ENCODE measurements at places on chromosomes 3 and 15.
A peak's percentile ranks its signal among the peaks of the same experiment; 100 is the strongest.

DNA sequence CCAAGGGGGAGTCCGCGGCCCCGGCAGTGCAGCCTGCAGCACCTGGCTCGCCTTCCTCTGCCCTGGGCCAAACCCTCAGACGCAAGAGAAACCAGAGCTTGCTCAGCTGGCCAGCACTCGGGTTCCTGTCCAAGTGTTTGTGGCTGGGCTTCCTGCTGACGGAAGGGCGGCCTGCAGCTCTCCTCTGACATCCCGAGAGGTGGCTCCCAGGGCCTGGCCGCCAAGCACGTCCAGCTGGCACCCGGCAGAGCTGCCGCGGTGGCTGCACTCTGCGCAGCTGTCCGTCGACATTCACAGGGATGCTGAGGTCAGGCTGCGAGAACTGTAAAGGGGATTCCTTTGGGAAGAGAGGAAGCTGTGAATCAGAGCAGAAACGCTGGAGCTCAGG is 85.6 kb downstream of the CPN2 start:
- peak; percentile 96 for DNase-seq

GRCh38 chr15:64112904-64113303 is 17.1 kb downstream of the SNX1 start:
- peak; percentile 84 for DNase-seq

- DNase-seq = no peak
Observed at GRCh38 chr3:55588146-55588765, 101.2 kb upstream of the WNT5A start.

- no peak for DNase-seq
Observed at GRCh38 chr3:135995766-135996165, 30.2 kb downstream of the PPP2R3A start.

DNA sequence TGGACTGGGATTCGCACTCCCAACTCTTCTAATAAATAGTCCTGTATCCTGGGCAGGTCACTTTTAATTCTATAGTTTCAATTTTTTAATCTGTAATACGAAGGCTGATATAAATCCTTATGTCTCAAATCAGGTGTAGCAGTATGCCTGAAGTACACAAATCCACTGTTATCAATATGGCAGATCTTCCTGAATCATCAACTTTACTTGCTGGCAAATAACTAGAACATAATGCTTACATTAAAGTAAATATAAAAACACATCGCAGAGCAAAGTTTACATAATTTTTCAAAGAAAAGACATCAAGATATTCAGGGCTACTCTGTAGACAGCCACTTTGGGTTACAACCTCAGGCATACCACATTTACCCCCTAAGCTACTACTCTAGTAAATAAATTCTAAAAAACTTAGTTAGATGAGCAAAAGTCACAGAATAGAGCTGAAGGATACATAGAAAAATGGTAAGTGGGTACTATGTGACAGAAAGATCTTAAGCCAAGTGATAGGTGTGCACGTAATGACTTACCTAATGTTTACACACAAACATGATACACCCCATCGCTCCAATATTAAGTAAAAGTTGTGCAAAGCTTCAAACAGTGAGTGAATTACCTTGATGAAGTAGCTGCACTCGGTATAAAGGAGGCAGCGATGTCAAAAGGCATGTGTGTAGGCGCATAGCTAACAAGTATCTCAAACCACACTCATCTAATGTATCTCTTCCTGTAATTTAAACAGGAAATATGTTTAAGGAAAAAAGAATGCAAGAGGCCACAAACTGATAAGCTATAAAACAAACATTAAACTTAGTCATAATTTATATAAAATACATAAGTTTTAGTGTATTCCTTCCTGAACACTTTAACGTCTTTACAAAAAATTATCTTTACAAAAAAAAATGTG is 127.9 kb downstream of the DMXL2 start:
- DNase-seq = peak; percentile 33

- DNase-seq = no peak
Observed at GRCh38 chr3:58235970-58236369, 1.6 kb upstream of the ABHD6 start.

DNA sequence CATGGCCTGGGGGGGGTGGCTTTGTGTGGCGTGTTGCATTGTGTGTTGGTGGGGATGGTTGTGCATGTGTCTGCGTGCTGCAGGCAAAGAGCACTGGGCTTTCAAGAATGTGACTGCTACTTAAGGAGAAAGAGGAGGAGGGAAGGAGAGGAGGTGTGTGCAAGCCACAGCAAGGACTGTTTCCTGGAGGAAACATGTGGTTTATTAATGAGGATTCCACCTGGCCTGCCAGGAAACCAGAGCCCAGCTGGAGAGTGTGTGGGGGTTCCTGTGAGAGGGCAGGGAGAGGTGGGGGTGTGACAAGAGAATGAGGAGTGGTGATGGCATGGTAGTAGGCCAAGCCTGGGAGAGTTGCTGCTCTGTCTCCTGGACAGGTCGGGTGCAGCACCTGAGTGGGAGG is 258.1 kb upstream of the ROPN1 start:
- peak; percentile 27 for DNase-seq

- no peak for DNase-seq
Observed at GRCh38 chr3:183114384-183115178, 15.3 kb upstream of the MCCC1 start.

GRCh38 chr15:89646416-89647141 is 8.7 kb downstream of the KIF7 start:
- DNase-seq = no peak

DNA sequence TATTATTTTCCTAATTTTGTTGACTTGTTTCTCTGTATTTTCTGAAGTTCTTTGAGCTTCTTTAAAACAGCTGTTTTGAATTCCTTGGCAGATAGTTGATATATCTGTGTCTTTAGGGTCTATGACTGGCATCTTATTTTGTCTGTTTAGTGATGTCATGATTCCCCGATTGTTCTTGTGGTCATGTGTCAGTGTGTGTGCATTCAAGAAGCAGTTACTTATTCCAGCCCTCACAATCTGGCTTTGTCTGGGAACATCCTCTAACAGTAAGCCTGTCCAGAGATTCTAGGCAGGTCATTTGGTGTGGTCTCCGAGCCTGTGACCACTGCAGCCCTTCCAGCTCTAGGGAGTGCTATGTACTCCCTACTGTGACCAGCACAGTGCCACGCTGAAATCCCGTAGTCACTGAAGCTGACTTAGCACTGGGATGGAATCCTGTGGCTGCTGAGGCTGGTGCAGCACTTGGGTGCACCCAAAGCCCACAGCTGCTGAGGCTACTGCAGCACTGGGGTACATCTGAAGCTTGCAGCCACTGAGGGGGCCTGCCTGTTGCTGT is 6.7 kb downstream of the LNP1 start:
- DNase-seq = no peak

- DNase-seq = no peak
Observed at GRCh38 chr15:47806008-47806407, 88.7 kb downstream of the SEMA6D start.

GRCh38 chr3:71127052-71127831 is 456.3 kb downstream of the FOXP1 start:
- DNase-seq = peak; percentile 68

DNA sequence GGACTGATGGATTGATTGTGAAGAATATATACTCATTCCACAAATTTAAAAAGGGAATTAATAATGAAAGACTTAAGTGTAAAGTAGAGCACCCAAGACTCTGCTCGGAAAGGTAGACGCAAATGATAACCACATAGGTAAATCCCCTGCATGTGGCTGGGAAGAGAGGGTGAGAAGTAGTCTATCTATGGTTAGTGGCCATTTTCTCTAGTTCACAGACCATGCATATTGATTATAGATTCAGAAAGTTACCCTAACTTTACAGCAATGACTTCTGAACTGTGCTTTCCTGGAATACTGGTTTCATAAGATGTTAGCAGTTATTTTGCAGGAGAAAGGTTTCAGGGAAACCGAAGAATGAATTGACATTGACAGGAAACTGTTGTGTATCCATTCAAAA is 51.7 kb downstream of the CASR start:
- DNase-seq = no peak

GRCh38 chr15:68145706-68146105 is 59.4 kb downstream of the CALML4 start:
- DNase-seq = peak; percentile 31

- DNase-seq = peak; percentile 2
Observed at GRCh38 chr3:109175411-109175810, 38.9 kb downstream of the C3orf85 start.

DNA sequence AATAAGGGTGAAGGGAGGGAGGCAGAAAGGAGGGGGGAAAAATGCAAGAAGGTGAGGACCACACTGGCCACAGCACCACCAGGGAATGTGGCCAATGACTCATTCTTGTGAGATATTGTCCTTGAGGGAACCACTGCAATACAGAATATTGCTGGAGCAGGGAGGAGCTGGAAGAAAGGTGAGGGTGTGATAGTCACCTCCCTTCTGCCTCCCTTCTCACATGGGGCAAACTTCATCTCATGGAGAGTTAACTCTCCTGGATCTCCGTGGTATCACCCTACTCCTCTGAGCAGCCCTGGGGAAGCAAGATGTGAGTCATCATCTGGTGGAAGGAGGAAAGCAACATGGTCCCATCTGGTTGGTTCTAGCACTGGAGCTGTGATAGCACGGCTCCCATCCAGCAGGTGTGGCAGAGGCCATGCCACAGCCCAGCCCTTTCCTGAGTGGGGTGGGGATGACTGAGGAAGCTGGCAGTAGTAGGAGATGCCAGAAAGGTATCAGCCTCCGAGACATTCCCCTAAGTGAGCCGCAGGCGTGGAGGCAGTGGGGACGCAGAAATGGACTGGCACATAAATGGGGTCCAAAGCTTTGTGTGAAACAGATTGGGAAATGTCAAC is 115.9 kb upstream of the LPP start:
- peak; percentile 26 for DNase-seq

- no peak for DNase-seq
Observed at GRCh38 chr15:100831467-100831866, 48.2 kb upstream of the ALDH1A3 start.

DNA sequence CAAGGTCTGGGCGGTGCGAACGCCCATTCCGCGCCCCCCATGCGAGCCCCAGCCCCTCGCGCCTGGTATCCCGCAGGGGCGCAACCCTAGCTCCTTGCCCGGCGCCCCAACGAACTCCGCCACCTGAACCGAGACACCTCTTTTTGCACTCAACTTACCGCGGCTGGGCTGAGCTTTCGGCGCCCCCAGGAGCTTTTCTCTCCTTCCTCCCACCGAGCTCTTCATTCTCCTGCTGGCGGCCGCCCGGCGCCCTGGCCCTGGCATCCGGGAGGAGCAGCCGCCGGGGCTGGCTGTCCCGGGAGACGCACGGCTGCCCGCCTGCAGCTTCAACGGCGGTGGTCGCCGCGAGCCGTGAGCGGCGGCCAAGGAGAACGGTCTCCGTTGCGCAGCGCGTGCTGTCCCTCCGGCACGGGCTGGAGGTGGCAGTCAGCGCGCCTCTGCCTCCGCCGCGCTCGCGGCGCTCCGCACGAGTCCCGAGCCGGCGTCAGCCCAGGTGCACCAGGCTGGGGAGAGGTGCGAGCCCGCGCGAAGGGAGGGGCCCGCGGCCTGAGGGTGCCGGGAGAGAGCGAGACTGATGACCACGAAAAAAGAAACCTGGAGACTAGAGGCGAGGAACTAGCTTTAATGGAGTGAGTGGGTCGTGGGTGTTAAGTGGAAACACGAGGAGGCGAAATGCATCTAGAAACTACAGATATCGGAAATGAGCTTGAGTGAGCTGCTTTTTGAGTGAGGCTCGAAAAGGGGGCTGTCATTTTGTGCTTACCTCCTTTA is 621.5 kb upstream of the ZNF385D start:
- peak; percentile 5 for DNase-seq

GRCh38 chr15:90259524-90259923 is 5.9 kb upstream of the NGRN start:
- no peak for DNase-seq

DNA sequence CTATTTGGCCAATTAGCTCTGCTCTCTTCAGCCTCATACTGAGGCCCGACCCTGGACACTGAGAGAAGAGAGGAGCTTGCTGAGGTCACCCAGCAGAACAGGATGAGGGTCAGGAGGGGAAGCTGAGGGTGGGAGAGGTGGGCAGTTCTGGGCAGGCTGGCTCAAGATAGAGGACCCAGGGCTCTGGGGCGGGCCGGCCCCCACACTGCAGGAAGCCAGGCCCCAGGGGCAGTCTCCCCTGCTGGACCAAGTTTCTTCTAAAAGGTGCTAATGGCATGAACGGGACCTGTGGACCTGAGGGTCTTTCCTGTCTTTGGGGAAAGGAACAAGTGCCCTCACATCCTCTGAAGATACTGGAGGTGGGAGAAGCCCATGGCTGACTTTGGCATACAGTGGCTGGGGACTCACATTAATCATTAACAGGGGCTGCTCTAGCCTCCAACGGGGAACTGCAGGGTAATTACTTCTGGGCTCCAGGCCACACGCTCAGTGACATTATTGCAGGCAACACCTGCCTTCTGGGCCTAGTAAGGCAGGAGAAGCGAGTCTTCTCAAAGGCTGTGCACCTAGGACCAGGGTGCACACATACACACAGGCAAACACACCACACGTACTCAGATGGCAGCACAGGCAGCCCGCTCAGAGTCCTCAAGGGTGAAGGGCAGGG is 10.6 kb downstream of the HCN4 start:
- DNase-seq = no peak

DNA sequence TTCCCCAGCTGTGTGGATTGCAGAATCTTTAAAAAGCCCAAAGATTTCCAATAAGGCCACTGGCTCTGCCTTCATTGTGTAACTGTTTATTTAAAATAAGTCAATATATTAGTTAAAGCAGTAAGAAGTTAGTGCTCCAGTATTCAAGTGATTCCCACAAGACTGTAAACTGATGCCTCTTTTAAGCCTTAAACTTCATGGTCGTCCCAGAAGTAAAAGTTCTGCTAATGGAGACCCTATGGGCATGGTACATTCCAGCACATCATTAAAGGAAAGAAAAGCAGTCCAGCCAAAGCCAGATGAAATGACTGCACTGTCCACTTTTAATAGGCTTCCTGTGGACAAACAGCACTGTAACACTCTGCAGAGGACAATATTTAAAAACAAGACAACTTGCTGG is 512.6 kb downstream of the MECOM start:
- no peak for DNase-seq

DNA sequence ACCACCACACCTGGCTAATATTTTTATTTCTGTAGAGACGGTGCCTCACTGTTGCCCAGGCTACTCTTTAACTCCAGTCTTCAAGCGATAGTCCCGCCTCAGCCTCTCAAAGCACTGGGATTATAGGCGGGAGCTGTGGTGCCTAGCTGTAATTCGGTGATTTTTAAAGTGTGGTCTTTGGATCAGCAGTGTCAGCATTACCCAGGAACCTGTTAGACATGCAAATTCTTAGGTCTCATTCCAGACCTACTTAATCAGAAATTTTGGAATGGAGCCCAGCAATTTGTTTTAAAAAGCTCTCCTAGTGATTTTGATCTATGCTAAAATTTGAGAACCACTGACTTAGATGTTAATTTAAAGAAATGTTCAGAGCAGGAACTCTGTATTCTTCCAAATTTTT is 51.9 kb downstream of the GOLM2 start:
- peak; percentile 85 for DNase-seq

Data from cardiac fibroblast (primary cell).